ENCODE measurements at places on chromosomes 4 and X. TPM values are rescaled to one million over a fixed set of nuclear protein-coding genes. Genes with fewer than 3 reads are reported as not detected.
A peak's percentile ranks its signal among the peaks of the same experiment; 100 is the strongest.

DNA sequence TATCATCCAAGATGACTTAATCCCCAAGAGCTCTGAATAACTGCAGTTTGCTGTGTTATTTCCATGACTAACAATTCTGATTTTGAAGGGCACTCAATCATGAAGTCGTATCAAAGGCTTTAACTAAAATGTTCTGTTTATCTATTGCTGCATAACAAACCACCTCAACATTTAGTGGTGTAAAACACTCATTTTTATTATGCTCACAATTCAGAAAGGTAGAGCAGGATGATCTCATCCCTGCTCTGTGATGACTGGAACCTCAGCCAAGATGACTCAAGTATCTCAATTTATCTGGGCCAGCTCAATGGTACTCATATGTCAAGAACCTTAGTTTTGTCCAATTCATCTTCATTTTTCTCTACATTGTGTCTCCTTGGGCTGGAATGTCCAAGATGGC is 451.1 kb downstream of the PPARGC1A start:
- ATAC-seq: no peak

DNA sequence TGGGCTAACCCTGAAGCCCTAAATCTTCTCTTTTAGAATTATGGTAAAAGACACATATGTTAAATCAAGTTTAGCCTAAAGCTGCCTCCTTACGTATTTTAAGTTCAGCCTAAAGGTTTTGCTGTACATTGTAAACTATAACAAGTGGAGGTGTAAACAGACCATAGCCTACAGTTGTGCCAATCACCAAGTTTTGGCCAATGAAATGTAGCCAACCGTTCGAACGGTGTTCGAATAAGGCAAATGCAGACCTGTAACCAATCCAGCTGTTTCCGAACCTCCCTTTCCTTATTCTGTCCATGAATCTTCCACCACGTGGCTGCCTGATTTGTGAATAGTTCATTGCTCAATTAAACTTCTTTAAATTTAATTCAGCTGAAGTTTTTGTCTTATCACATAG is 52.1 kb upstream of the TBC1D9 start:
- ATAC-seq: no peak

DNA sequence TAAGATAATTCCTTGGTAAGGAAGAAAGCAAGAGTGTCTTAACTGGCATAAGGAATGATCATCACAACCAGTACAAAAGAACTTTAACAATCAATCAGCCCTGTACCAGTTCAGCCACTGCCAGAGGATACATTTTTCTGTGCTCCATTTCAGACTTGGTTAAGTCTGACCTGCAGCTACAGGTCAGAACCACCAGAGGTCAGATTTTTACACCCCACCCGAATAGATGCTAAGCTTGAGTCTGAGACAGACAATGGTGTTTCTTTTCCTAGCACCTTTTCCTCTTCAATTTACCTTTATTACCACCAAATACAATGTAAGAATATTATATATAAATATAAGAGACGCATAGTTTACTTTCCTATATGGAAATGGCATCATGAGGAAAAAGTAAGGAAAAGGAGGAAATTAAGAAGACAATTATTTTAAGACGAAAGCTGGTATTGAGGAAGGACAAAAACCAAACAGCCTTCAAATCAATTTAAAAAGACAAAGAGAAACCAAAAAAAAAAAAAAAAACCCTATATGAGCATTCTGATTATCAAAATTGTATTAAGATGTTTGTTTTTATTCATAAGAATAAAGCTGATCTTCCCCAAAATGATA is 215.3 kb upstream of the TTC29 start:
- ATAC-seq: no peak

DNA sequence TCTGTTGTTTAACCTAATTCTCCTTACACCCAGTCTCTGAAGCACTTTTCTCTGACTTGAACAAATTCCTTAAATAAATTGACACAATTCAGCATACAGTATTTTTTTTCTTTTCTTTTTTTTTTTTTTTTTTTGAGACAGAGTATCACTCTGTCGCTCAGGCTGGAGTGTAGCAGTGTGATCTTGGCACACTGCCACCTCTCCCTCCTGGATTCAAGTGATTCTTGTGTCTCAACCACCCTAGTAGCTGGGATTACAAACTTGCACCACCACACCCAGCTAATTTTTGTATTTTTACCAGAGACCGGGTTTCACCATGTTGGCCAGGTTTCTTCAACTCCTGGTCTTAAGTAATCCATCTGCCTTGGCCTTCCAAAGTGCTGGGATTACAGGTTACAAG is 1498.1 kb upstream of the PCDH10 start:
- ATAC-seq: no peak

The PTCHD1 gene
- total RNA-seq: 24.8 TPM

The RAPGEF2 gene
- 67.5 TPM for total RNA-seq

- no peak for ATAC-seq
Measured at GRCh38 chr4:145828802-145829485, 109.7 kb downstream of the ZNF827 start.

The KDR gene
- total RNA-seq: 29.9 TPM

DNA sequence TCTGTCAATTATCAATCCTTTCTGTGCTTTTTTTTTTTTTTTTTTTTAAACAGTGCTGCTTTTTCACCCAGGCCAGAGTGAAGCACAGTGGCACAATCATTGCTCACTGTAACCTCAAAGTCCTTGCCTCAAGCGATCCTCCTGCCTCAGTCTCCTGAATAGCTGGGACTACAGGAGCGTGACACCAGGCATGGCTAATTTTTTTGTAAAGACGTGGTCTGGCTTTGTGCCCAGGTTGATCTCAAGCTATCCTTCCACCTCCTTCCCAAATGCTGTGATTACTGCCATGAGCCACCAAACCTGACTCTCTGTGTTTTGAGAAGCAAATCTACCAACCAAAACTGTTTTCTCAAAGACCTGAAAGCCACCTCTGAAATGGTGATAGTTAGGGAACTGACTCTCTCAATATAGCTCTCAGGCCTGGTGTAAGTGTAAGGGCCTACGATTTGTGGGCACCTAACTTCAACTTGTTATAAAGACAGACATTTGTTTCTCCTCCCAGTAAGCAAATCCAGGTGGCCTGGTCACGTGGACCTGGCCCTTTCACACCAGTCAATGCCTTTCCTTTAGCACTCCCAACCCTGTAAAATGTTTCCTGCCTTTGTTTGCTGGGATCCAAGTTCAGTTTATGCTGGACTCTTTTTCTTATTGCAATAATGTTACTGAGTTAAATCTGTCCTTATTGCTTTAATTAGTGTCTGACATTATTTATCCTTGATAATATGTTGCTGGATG is 2015.9 kb downstream of the PCDH7 start:
- no peak for ATAC-seq

DNA sequence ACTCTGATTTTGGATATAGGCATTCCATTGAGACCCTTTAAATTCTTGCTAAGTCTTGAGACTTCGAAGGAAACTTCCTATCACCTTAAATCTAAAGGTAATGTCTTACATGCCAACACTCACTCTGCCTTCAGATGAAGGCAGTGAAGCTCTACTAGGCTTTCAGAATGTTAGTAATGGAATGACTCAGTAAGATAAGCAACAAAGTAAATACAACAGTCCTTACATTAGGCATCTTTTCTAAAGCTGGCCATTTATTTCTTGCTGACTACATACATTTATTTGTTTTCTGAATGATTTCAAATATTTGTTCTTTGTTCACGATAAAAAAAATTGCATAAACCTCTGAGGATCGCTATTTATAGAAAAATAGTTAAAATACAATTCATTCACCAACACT is 43.5 kb downstream of the ASIC5 start:
- no peak for ATAC-seq

- no peak for ATAC-seq
Measured at GRCh38 chr4:110139111-110139510, 59.3 kb downstream of the ELOVL6 start.

- no peak for ATAC-seq
Measured at GRCh38 chrX:41137589-41137988, 52.3 kb downstream of the USP9X start.

The SLC38A5 gene
- 4.2 TPM for total RNA-seq

GRCh38 chrX:9221781-9222180 is 187.9 kb upstream of the FAM9B start:
- ATAC-seq: no peak

- ATAC-seq: no peak
Measured at GRCh38 chr4:86771141-86771540, 78.0 kb downstream of the SLC10A6 start.

- peak; percentile 71 for ATAC-seq
Measured at GRCh38 chrX:107718156-107718621, 57.4 kb downstream of the TSC22D3 start.

The EPGN gene
- not detected for total RNA-seq

The MAGEA2 gene
- not detected for total RNA-seq

- peak; percentile 74 for ATAC-seq
Measured at GRCh38 chr4:38957261-38957815, 74.9 kb downstream of the TMEM156 start.

The SERTM2 gene
- 5.7 TPM for total RNA-seq

DNA sequence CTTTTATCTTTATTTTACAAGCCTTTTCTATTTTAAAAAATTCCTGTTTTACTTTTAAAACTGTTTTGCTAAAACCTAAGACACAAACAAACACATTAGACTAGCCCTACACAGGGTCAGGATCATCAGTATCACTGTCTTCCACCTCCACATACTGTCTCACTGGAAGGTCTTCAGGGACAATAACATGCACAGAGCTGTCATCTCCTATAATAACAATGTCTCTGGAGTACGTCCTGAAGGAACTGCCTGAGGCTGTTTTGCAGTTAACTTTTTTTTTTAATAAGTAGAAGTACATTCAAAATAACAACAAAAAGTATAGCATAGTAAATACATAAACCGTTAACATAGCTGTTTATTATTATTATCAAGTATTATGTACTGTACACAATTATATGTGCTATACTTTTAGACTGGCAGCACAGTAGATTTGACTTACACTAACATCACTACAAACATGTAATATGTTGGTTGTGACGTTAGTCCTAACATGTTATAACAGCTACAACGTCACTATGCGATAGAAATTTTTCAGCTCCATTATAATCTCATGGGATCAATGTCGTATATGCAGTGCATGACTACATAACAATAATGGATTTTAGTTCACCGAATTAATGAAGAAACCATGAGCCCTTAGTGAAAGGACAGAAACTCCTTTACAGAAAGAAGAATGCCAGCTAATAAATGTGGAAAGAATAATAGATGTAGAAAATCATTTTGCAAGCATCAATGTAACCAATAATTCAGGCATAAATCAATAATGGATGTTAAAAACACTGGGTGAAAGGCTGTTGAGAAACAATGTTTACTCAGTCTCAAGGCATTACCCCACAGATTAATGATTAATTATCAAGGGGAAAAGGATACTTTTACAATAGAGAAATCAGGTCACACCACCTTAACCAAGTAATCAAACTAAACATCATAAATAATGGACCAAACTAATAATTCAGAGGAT is 49.2 kb downstream of the FBXW7 start:
- ATAC-seq: no peak

GRCh38 chr4:121801715-121802075 is 572 bp downstream of the EXOSC9 start:
- no peak for ATAC-seq

The SLC4A4 gene
- total RNA-seq: 3.7 TPM

DNA sequence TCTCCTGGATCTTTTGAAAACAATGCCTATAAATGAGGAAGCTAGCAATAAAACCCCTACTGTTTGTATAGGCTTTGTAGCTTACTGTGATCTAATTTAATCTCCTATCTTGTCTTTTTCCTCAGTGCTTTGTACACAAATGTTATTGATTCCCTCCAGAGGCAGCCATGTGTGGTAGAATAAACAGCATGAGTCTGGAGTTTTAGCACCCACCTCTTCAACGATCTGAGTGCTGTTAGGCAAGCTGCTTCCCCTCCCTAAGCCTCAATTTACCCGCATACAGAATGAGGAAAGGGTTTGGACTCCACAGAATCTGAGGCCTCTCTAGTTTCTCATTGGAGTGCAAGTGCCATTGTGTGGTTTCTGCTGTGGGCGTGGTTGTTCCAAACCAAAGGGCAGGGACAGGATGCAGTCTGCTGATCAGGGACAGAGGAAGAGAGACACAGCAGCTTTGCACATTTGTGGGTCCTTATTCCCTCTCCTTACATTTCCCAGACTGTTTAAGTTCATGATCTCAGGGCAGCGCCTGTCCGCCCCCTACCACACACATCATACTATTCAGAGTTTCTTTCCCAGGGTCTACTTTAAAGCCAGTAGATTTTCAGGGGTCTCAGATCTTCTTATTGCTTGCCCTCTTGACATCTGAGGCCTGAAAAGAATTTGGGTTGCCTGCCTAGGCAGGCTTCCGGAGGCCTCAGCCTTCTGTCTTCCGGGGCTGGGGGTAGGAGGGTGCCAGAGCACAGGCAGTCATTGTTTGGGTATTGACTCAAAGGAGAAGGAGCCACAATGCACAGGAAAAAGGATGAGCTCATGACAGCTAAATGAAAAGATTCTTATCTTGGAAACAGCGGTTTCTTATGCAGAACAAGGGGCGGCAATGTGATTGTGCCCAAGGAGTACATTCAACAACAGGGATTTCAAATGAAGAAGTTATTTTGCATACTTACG is 114.9 kb upstream of the TEX13D start:
- no peak for ATAC-seq

GRCh38 chr4:1241466-1241935 is 7.4 kb downstream of the CTBP1 start:
- no peak for ATAC-seq

DNA sequence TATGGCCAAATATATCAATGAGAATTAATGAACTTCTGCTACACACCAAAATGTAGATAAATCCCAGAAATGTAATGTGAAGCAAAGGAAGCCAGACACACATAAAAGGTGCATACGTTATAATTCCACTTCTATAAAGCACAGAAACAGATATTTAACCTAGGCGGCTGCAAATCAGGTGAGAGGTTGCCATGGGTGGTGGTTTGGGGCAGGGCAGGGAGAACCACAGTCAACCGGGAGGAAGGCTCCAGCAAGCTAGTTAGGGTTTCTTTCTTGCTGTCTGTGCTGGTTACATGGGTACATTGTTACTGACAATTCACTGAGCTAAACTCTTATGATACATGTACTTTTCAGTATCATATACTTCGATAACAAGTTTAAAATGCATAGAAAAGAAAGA is 9.7 kb upstream of the PPARGC1A start:
- no peak for ATAC-seq

DNA sequence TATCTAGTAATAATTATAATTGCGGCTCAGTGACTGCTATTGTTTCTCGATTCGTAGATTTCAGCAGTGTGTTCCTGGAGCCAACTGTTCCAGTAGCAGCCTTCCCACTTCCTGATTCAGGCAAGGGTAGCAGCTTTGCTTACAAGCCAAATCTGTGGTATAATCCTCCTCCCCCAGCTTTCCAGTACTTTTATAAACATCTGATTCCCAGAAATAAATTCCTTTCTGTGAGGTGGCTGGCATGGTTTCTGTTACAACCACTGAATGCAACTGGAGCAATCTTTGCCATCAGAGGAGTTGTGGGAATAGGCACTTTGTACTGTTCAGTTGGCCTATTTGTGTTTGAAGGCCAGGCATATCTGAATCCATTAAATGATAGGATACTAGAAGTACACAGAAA is 80.0 kb downstream of the GLRA3 start:
- no peak for ATAC-seq

The SLC16A2 gene
- total RNA-seq: 8.9 TPM

Data from gastroesophageal sphincter (tissue), 4 donors.